ENCODE measurements at places on chromosomes 16 and 17.

- DNase-seq: no peak
These were observed 17.0 kb downstream of the PAFAH1B1 start for GRCh38 chr17:2610195-2611175.

GRCh38 chr16:23595246-23595950 lies 718 bp downstream of the NDUFAB1 start:
- DNase-seq: no peak

DNA sequence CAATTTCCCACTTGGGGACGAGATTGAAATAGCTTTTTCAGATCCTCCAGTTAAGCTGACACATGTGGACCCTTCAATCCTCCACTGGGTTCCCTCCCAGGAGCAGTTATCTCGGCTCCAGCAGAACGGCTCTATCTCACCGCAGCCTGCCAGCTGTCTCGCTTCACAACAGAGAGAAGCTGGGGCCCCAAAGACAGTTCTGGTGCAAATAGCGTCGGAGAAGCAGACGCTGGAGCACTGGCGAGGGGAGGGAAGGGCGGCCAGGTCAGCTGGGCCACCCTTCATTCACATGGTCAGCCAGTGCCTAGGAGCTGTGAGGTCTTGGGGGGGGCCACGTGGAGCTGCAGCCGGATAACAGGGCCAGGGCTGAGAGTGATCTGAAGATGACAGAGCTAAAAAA lies 141.3 kb upstream of the SDK2 start:
- no peak for DNase-seq

- no peak for DNase-seq
These were observed 117.9 kb downstream of the CYLD start for GRCh38 chr16:50859628-50860360.

DNA sequence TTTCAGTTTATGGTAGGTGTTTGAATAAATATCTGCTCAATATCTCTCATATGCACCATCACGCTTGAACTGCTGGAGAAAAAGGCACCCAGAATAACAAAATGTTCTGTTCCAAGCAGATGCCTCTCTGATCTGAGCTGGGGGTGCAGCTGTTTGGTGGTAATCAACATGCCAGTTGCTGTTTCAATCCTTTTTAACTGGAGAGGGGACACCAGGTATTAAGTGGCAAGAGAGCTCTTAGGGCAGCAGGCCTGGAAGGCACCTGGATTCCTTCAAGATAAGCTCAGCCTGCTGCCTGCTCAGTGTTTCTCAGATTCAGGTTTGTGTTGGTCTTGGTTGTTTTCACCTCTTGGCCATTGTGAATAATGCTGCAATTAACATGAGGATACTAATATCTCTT lies 27.2 kb upstream of the VAT1L start:
- no peak for DNase-seq

GRCh38 chr16:6032438-6032837 lies 934.8 kb upstream of the EEF2KMT start:
- DNase-seq: no peak

GRCh38 chr17:50182783-50183420 lies 17.1 kb downstream of the SGCA start:
- no peak for DNase-seq

- DNase-seq: no peak
These were observed at the start of gene SLC9A5 for GRCh38 chr16:67248401-67249177. TSS of gene SLC9A5 (plus strand) at chr16:67248979. CDS start at chr16:67249015, 36 bp downstream.

DNA sequence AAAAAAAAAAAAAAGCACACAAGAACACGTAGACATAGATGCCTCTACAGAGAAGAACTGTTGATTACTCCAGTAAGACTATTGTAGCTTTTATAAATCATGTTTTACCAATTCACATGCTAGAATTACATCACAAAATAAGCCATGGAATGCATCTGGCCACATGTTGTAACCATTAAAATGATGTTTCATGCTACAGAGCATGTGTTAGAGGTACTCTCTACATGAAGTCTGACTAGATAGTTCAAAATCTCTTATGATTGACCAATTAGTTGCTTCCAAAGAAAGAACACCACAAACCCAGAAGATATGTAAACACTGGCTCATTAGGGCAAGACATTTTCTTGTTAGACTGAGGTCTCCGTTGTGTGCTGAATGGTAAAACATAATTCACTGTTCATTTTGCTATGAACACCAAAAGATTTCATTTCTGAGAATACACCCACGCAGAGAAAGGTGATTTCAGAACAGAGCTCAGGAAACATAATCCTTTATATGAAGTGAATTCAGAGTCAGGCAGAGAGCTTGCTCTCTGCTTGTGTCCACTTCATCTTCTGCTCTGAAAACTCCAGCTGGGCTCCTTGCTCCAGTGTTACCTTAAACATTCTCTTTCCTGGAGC lies 411.4 kb upstream of the SOX9 start:
- no peak for DNase-seq

DNA sequence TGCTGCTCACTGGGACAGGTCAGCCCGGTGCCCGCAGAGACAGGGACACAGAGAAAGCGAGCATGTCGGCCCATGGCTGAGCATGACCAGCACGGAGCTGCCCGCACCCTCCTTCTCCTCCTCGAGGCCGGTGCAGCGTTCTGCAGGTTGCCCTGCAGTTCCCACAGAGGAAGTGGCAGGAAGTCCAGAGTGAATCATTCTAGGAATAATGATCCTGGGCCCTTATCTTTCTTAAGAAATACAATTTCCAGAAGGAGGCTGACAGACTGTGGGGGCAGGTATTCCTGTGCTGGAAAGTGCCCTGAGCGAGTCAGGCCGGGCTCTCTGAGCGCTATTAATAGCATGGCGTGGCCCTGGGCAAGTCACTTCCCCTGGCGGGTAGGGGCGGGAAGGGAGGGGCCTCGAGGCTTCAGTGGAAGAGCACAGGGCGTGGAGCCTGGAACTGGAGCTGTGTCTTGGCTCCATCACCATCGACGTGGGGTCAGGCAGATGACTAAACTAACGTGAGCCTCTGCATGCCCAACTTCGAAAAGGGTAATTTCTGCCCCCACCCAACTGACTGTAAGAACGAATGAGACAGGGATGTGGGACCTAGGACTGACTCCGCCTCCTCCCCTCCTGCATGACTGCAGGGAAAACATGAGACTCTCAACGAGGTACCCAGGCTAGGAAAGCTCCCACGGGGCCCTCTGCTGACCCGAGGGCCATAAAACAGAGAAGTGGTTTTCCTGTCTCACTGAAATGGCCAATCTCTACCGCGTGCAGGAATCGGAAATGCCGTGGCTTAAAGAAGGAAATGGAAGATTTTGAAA lies 9.8 kb downstream of the TMEM204 start:
- DNase-seq: peak; percentile 21

DNA sequence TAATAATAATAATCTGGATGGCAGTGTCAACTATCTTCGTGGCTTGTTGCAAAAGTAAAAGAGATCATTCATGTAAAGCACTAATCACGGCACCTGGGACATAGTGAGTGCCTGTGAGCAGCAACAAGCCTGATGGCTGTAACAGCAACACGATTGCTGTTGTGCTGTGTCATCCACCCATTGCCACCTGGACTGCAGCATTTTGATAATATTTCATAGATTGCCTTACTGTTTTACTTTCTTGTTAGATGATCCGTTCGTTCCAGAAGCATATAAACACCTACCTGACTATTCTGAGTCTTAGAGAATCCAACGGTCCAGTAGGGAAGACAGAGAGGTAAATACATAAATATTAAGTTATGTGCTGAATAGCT lies 3.1 kb upstream of the MRPS23 start:
- no peak for DNase-seq

DNA sequence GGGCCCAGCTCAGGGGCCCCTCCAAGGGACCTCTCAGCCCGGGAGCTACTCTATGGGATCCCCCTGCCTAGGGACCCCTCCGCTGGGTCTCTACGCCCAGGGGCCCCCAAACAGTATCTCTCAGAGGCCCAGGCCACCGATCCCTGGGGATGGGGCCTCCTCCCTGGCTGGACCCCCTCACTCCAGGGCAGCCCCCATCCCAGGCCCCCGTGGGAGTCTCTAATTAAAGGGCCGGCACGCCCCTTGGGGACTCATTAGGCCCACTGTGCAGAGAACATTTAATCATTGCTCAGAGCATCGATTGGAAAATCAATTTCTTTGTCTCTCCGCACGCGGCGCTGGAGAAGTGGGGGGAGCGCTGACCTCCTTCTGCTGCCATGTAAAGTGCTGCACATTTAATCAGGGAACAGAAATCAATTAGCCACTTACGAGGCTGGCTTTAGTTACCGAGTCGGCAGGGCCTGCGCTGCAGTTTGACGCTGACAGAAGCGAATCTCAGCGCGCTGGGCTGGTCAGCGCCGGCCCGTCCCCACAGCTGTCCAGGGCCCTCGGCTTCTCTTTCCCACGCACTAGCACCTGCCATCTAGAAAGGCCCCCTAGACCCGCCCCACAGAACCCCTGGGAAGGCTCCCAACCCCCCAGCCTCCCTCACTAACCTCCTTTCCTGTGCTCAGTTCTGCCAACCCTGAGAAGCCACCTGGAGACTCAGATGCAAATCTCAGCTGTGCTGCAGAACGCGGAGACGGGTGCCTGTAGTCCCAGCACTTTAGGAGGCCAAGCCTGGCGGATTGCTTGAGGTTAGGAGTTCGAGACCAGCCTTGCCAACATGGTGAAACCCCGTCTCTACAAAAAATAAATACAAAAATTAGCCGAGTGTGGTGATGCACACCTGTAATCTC lies 20.2 kb upstream of the C1QL1 start:
- DNase-seq: no peak

- DNase-seq: no peak
These were observed 16.3 kb downstream of the KANSL1 start for GRCh38 chr17:46176975-46177374.

DNA sequence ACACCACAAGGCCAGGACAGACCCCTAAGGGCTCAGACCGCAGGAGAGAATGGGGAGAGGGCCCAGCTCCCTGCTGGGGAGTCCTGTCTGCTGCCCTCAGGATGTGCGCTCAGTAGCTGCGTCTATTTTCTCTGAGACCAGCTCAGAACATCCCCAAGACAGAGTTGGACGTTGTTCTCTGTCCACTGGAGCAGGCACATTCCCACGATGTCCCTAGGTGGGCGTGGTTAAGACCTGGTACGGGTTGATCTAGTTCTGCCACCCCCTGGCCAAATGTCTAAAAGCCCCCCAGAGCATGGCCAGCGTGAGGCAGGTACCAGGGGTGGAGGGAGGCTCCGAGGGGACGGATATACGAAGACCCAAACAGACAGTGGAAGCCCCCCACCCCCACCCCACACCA lies 842 bp upstream of the CALB2 start:
- DNase-seq: no peak

- no peak for DNase-seq
These were observed 12.7 kb downstream of the MAPT start for GRCh38 chr17:45906927-45907622.

GRCh38 chr16:69031877-69032301 lies 73.6 kb upstream of the HAS3 start:
- no peak for DNase-seq

GRCh38 chr16:11716336-11716735 lies 26.3 kb downstream of the TXNDC11 start:
- no peak for DNase-seq

DNA sequence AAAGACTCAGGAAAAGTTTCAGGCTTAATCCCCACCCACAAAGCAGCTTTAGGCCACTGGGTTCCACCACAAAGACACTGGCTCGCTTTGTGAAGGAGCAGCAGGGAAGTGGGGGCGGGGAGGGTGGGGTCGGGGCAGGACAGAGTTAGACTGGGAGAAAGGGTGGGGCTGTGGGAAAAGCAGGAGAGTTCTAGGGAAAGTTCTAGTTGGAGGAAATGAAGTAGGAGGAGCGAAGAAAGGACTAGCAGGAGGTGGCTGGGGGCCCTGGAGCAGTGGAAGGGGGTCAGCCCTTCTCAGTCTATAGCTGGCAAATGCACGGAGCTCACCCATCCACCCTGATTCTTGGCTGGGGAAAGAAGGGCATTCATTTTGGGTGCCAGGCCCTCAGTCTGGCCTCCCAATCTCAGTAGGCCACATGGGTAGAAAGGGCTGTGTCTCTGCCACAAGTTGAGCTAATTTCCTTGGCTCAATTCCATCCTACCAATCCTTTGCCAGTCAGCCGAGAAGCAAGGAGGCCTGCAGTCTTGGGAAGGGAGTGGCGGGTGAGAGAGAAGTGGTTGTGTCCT lies 4.6 kb downstream of the INPP5K start:
- no peak for DNase-seq

- DNase-seq: no peak
These were observed 171.1 kb downstream of the SNX29 start for GRCh38 chr16:12147681-12148080.

- peak; percentile 52 for DNase-seq
These were observed 12.0 kb upstream of the CD300A start for GRCh38 chr17:74454197-74455024.

GRCh38 chr16:12724226-12724625 lies 79.5 kb downstream of the CPPED1 start:
- DNase-seq: no peak

Measured in T-helper 22 cell (primary cell).